Neural crest cell (in vitro differentiated cells): ENCODE measurements at places on chromosomes 5 and 9.

- no peaks in the 10 kb centered on the region for H3K27me3 ChIP-seq
- no peaks in the 10 kb centered on the region for H3K4me1 ChIP-seq
- no peak overlapping the region for H3K27ac ChIP-seq
- DNase-seq = no peak
- H3K4me3 ChIP-seq = no peak overlapping the region
- peaks cover 36% of the 10 kb centered on the region for H3K36me3 ChIP-seq
These were observed 136.7 kb downstream of the CPLANE1 start for GRCh38 chr5:37112383-37112991.

DNA sequence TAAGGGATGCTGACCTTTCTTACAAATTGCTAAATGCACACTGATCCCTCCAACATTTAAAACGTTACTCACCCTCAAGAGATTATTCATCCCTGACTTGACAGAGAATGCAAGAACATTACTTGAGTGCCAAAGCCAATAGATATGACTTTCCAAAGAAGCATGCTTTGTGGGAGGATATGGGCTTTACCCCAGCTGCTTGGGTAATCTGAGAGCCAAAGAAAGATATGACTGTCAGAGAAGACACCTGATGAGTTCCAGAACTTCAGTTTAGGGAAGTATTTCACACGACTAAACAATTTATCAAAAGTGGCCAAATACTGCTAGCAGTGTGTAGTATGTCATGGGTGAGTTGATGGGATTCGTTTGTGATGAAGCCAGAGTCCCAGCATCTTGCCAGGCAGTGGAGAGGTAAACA lies 7.4 kb upstream of the SPDL1 start:
- H3K4me3 ChIP-seq = no peak overlapping the region
- no peak for DNase-seq
- H3K27me3 ChIP-seq = peaks cover 80% of the 10 kb centered on the region
- no peaks in the 10 kb centered on the region for H3K36me3 ChIP-seq
- no peak overlapping the region for H3K27ac ChIP-seq
- H3K4me1 ChIP-seq = no peaks in the 10 kb centered on the region

- H3K4me1 ChIP-seq = no peaks in the 10 kb centered on the region
- no peak overlapping the region for H3K27ac ChIP-seq
- H3K36me3 ChIP-seq = peaks cover 11% of the 10 kb centered on the region
- DNase-seq = no peak
These were observed 232.7 kb downstream of the CCDC171 start for GRCh38 chr9:15785584-15785983.

DNA sequence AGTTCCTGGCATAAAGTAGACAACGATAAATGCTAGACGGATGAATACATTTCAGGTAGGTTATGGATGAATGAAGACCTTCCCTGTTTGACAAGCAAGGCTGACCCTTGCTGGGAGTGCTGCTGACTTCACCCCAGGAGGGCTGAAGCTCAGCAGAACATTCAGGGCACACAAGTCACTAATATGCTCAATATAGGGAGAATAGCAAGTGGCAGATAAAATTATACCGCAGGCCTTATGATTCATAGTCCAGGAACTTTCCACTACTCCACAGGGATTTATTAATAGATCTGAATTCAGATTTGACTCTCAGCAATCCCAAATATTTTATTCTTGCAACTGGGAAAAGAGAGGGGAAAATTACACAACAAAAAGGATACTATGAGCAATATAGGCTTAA lies 38.2 kb upstream of the GRAMD2B start:
- no peaks in the 10 kb centered on the region for H3K27me3 ChIP-seq
- no peaks in the 10 kb centered on the region for H3K4me1 ChIP-seq
- peaks cover 13% of the 10 kb centered on the region for H3K36me3 ChIP-seq

GRCh38 chr5:6154216-6154615 lies 224.1 kb downstream of the MED10 start:
- no peak overlapping the region for H3K27ac ChIP-seq
- peaks cover 3% of the 10 kb centered on the region for H3K27me3 ChIP-seq
- H3K36me3 ChIP-seq = no peaks in the 10 kb centered on the region
- DNase-seq = no peak
- H3K4me1 ChIP-seq = peaks cover 3% of the 10 kb centered on the region

DNA sequence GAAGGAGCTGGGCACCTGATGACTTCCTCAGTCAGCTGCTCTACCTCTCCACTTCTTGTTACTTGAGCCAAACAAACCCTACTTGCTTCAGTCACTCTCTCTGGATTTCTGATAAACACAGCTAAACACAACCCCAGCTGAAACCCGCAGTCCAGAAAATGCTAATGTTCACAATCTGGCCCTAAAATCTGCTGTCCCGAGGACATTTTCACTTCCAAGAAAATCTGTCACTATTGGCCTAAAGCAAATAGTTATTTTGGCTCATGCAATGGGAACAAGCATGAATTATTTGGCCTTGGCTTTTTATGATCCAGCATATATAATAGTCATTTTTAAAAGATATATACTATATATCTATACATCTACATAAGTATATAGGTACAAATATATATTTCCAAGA lies 19.1 kb downstream of the FAM81B start:
- H3K36me3 ChIP-seq = no peaks in the 10 kb centered on the region
- no peaks in the 10 kb centered on the region for H3K4me1 ChIP-seq
- no peaks in the 10 kb centered on the region for H3K27me3 ChIP-seq
- no peak for DNase-seq
- no peak overlapping the region for H3K4me3 ChIP-seq

GRCh38 chr5:170100066-170100943 lies 5.4 kb upstream of the FOXI1 start:
- H3K36me3 ChIP-seq = no peaks in the 10 kb centered on the region
- H3K27me3 ChIP-seq = no peaks in the 10 kb centered on the region
- H3K4me1 ChIP-seq = peaks cover 13% of the 10 kb centered on the region
- peak; percentile 87 for DNase-seq
- H3K4me3 ChIP-seq = no peak overlapping the region

DNA sequence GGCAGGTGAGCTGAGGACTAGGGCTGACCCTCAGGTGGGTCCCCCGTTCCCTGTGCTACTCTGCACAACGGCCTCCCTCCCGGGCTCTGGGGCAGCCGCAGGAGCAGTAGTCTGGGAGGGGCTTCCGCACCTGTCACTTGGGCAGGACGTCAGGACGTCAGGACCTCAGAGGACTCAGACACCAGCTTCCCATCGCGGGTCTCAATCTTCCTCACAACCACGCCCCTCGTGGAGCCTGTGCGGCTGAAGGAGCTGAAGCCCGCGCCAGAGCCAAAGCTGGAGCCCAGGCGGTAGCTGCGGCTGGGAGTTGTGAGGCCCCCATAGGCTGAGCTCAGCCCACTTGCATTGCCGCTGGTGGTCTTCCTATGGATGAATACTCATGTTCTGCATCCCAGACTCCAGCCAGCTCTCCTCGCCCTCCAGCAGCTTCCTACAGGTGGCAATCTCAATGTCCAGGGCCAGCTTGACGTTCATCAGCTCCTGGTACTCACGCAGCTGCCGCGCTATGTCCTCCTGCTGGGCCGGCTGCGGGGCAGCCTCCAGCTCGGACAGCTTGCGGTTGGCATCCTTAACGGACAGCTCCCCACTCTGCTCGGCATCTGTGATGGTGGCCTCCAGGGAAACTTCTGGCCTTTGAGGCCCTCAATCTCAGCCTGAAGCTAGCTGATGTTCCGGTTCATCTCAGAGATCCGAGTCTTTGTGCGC lies 381.4 kb upstream of the RGMB start:
- H3K4me3 ChIP-seq = no peak overlapping the region
- no peak overlapping the region for H3K27ac ChIP-seq
- H3K36me3 ChIP-seq = peaks cover 2% of the 10 kb centered on the region
- no peak for DNase-seq

DNA sequence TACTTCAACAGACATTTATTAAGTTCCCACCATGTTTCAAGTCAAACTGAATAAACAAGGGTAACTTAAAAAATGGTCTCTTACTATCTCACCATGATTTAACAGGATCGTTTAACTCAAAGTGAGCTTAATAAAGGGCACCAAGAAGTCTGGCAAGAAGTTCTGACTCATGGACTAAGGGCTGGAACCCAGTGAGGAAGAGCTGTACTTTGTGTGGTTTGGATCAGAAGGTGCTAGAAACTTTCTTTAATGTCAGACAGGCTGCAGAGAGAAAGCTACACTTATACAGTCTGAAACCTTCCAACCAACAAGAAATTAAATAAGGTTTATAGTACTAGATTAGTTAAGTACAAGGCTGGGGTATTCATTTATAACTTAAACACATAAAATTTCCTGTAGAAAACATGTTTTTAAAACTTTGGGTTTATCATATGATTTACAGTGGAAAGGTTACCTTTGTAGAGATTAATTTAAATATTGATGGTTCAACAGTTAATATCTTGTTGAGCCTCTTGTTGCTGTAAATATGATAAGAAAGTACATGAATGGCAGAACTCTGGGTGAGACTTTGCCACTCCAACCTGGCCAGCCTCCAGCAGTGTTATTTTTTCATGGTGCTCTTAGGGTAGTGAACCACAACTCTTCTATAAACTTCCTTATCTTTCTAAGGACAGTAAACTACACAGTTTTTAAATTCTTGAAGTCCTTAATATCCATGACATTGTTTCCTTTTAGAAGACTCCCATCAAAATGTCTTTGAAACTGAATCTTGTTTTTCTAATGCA lies 162.8 kb downstream of the MAN2A1 start:
- H3K27me3 ChIP-seq = no peaks in the 10 kb centered on the region
- DNase-seq = no peak
- no peak overlapping the region for H3K4me3 ChIP-seq
- no peaks in the 10 kb centered on the region for H3K4me1 ChIP-seq
- peaks cover 36% of the 10 kb centered on the region for H3K36me3 ChIP-seq

GRCh38 chr5:10343486-10343885 lies 10.0 kb upstream of the MARCHF6 start:
- H3K27me3 ChIP-seq = no peaks in the 10 kb centered on the region
- DNase-seq = no peak
- no peak overlapping the region for H3K27ac ChIP-seq
- H3K4me3 ChIP-seq = no peak overlapping the region
- H3K36me3 ChIP-seq = peaks cover 2% of the 10 kb centered on the region
- peaks cover 18% of the 10 kb centered on the region for H3K4me1 ChIP-seq

- H3K4me3 ChIP-seq = no peak within 1 kb of the TSS
- no peak for DNase-seq
- no peak within 1 kb of the TSS for H3K27ac ChIP-seq
- no peaks in the 10 kb centered on the region for H3K36me3 ChIP-seq
These were observed at the start of gene ASPN for GRCh38 chr9:92482329-92482728. ASPN (minus strand) TSS chr9:92482506.

DNA sequence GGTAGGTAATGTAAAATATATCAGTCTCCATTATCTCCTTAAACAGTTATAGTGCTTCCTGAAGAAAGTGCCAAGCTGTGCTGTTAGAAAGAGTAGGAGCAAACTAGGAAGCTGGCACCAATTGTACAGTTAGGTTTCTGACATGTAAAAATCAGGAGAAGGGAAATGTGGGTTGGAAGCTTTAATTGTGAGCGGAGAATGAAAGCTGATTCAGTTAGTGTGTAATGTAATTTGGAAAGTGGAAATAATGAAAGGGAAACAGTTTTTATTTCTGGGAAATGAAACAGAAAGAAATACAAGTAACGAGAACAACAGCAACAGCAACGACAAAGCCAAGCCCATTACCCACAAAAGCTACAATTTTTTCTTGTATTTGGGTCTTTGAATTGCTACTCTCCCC lies 48.8 kb upstream of the JAK2 start:
- no peaks in the 10 kb centered on the region for H3K27me3 ChIP-seq
- no peaks in the 10 kb centered on the region for H3K36me3 ChIP-seq
- H3K27ac ChIP-seq = no peak overlapping the region
- DNase-seq = no peak
- no peaks in the 10 kb centered on the region for H3K4me1 ChIP-seq

DNA sequence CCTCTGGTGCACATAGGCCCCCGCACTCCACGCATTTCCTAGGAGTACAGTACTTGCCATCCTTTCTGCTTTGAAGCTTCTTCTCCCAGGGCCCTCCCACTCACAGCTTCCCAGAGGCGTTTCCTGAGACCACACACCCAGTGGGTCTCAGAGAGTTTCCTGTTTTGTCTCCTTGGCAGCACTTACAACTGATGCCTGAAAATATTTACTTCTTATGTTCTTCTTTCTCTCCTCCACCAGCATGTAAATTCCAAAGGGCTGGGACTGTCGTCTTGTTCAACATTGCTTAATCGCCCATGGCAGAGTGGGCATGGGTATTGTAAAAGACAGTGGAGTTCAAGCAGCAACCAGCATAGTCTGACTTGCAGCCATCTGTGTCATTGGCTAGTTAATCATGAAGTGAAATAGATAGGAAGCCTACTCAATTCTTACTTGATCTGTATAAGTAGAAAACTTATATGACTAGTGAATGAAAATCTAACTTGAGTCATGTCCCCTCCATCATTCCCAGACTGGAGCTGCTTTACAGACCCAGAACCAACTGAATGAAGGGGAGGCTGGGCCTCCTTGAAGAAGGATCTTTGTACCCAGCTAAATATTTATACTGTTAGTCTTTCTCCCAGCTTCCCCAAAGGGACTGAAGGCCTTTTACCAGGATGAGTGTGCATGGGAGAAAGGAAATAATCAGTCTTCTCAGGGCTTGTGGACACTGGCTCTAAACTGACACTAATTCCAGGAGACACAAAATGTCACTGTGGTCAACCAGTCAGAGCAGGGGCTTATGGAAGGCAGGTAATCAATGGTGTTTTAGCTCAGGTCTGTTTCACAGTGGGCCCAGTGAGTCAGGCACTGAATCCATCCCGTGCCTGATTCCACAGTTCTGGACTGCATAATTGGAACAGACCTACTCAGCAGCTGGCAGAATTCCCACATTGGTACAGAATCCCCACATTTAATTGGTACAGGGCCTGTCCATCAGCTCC lies 116.4 kb downstream of the SV2C start:
- H3K27ac ChIP-seq = no peak overlapping the region
- H3K36me3 ChIP-seq = no peaks in the 10 kb centered on the region
- H3K4me3 ChIP-seq = no peak overlapping the region
- H3K27me3 ChIP-seq = no peaks in the 10 kb centered on the region
- peaks cover 12% of the 10 kb centered on the region for H3K4me1 ChIP-seq
- DNase-seq = no peak

DNA sequence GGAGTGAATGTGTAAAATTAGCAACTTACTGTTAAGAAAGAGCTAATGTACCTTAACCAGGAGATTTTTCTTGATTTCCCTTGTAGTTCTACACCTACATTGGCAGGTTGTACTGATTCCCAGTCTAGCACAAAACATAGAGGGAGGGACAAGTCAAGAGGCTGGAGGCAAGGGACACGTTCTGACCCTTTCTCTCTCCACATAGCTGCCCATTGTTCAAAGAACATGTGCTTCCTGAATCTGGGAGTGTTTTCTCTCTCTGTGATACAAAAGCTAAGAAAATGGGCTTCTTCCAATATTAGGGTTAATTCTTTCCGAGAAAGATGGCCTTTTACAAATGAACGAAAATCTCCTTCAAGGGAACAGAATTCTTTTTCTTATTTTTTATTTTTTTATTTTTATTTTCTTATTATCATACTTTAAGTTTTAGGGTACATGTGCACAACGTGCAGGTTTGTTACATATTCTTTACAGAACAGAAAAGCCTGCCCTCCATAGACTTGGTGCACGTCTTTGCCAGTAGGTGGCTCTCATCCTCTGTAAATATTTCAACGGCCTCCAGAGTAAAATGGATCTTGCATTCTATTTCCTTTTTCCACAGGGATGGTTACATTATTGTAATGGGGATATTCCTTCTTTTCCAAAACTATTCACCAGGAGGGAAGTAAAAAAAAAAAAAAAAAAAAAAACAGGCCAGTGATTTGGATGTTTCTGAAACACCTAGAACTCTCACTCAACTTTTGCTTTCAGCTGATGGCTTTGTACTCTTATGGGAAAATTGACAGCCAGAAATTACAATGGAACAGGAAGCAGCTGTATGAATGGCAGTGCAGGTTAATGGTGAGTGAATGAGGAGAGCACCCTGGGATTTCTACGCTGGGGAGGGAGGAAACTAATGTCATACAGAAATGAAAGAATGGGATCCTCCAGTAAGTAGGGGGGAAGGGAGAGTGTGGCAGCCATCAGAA lies 13.1 kb upstream of the IFNA5 start:
- no peak overlapping the region for H3K4me3 ChIP-seq
- H3K36me3 ChIP-seq = peaks cover 5% of the 10 kb centered on the region
- no peak overlapping the region for H3K27ac ChIP-seq
- peaks cover 9% of the 10 kb centered on the region for H3K4me1 ChIP-seq
- H3K27me3 ChIP-seq = no peaks in the 10 kb centered on the region
